Effector memory CD4-positive, alpha-beta T cell (primary cell): ENCODE measurements at places on chromosomes 5 and 9.

GRCh38 chr9:95508968-95509850 lies 7.6 kb downstream of the PTCH1 start:
- peak; percentile 46 for DNase-seq

GRCh38 chr9:113589890-113590289 lies 126.4 kb downstream of the RGS3 start:
- no peak for DNase-seq

GRCh38 chr9:114242837-114243236 lies 80.1 kb upstream of the ORM1 start:
- no peak for DNase-seq

GRCh38 chr5:77322406-77322805 lies 111.9 kb downstream of the PDE8B start:
- no peak for DNase-seq

DNA sequence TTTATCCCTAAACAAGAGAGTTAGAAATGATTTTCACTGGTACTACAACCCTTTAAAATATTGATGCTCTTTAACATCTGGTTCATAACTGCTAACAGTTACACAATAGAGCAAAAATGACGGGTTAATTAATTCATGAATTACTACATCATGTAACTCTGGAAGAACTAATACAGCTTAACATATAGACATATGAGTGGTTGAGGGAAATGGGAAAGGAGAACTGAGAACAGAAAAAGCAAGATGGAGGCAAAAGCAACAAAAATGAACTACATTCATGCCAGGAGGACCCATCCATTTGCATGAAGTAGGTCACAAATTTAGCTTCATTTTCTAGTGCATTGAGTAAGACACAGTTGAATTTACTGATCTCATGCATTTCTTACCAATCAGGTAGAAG lies 61.8 kb downstream of the C9 start:
- no peak for DNase-seq

- no peak for DNase-seq
These were observed 141.5 kb upstream of the NR4A3 start for GRCh38 chr9:99680191-99680590.

DNA sequence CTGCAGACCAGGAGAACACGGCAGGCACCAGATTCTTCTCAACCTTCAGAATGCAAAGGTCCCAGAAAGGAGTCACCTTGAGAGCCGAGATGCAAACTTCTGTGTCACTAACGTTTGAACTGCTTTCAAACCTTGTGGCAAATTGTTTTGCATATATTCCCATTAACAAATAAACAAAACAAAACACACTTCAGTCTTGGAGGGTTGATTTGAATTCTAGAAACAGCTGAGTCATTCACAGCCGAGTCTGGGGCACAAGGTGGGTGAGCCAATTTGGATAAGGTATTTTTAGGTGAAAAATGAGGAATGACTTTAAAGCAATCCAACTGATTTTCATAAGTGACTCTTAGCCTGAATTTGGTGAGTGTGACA lies 38.8 kb upstream of the ANKRD33B start:
- DNase-seq = no peak

DNA sequence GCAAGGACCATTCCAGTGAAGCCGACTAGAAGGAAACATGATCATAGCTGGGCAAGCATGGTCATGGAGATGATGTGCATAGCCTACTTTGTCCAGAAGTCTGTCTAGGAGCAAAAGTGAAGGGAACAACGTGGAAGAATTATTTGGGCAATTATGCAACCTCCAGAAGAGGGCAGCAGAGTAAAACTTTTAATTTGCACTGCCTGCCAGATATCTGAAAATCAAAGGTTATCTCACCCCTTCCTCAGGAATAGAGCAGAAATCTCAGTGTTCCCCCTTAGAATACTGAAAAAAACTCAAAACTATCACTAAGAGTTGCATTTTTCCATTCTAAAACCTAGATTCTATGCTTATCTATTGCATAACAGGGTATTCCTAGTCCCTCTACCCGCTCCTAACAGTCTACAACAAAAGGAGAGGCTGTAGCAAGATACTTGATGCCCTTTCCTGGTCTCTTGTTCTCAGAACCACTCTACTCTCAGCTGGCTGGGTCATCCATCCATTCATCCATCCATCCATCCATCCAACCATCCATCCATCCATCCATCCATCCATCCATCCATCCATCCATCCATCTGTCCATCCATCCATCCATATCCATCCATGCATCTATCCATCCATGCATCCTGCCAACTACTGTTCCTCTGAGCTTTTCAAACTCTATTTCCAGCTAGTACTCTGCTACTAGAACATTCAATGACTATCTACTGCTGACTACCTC lies 8.4 kb upstream of the SETD9 start:
- DNase-seq = no peak

DNA sequence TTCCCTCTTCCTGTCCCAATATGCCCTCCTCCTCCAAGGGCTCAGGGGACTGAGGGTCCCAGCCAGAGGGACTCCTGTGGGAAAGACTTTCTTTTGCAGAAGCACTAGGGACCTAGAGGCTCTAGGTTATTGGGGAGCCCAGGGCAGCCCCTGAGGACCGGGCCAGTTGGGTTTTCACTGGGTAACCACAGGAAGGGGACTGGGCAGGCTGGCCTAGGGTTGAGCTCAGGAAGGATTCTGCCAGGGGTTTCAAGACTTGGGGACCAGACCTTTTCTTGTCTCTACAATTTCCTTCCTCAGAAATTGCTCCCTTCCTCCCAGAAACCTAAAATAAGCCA lies 24.4 kb upstream of the HMCN2 start:
- DNase-seq = no peak

DNA sequence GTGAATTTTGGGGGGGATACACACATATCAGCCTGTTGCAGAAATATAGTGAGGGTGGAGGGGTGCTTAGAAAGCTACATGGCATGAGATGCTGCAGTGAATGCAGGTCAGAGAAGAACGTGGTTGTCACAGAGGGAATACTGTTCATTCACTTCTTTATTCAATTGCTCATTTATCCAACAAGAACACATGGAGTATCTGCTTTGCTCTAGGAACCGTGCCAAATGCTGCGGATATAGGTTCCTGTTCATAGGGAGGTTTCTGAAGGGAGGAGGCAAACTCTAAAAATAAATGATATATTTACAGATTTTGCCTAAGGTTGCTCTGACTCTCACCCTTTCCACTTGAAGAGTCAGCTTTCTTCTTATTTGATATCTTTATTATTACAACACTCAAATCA lies 444.3 kb upstream of the CLINT1 start:
- no peak for DNase-seq

- DNase-seq = no peak
These were observed 469.2 kb upstream of the ZNF608 start for GRCh38 chr5:125215593-125215992.

DNA sequence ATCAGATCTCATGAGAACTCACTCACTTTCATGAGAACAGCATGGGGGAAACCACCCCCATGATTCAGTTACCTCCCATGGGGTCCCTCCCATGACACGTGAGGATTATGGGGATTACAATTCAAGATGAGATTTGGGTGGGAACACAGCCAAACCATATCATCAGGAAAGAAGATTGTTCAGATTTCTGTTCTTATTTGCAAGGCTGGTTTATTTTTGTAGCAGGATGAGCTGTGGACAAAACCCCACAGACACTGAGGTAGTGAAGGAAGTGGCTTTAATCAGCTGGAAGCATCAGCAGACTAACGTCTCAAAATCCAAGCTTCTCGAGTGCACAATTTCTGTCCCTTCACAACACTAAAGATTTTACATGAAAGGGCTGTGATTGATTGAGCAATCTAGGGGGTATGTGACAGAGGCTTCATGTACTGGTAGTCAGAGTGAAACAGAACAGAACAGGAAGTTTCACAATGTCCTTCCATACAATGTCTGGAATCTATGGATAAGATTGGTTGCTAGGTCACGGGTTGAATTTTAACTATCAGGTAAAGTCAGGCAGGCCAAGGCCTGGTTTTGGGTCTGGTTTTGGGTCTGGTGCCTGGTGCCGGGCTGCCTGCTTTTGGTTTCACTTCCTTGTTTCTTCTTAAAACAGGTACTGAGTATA lies 91.3 kb upstream of the ZNF366 start:
- DNase-seq = no peak

GRCh38 chr9:129282731-129283211 lies 104.7 kb upstream of the IER5L start:
- DNase-seq = no peak

GRCh38 chr5:21646469-21646868 lies 1206.7 kb downstream of the CDH12 start:
- DNase-seq = no peak

DNA sequence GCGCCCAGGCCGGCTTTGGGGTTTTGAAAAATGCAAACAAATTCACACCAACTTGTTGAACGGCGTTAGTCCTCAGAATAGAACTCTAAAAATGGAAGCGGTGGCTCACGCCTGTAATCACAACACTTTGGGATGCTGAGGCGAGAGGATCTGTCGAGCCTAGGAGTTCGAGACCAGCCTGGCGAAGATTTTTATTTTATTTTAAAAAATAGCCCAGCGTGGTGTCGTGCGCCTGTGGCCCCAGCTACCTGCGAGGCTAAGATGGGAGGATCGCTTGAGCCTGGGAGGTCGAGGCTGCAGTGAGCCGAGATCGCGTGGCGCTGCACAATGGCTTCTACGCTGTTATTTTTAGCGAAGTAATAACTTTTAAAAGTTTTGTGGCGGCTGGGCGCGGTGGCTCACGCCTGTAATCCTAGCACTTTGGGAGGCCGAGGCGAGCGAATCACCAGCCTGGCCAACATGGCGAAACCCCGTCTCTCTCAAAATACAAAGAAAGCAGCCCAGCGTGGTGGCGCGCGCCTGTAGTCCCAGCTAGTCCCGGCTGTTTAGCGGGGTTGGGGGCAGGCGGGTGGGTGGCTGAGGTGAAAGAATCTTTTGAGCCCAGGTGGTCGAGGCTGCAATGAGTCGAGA lies 694 bp upstream of the PLIN2 start:
- DNase-seq = peak; percentile 8

GRCh38 chr9:112299514-112299913 lies 33.9 kb downstream of the PTBP3 start:
- no peak for DNase-seq

- no peak for DNase-seq
These were observed 246.4 kb downstream of the PJA2 start for GRCh38 chr5:109163336-109163735.

GRCh38 chr5:42813533-42813932 lies 1.8 kb upstream of the SELENOP start:
- DNase-seq = no peak

DNA sequence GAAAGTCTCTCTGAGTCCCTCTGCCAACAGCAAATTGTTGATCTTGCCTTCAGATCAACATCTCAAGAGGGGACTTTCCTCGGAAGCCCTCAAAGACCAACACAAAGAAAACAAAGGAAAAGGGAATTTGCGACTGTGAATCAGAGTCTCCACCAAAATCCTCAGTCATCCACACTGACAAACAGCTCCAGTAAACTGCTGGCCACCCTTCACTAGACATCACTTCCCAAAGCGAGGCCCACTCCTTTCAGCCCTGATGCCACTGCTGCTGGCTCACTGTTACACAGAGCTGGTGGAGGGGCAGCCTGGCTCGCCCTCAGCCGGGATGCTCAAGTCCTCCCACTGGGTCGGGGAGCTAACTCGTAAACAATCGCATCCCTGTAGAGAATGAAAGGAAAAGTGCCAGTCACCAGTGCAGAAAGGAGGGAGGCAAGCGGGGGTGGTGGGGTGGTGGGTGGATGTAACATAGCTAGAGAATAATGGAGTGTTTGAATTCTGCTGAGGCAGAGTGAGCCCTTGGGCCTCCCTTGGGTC lies 1.3 kb downstream of the FGF1 start:
- no peak for DNase-seq

DNA sequence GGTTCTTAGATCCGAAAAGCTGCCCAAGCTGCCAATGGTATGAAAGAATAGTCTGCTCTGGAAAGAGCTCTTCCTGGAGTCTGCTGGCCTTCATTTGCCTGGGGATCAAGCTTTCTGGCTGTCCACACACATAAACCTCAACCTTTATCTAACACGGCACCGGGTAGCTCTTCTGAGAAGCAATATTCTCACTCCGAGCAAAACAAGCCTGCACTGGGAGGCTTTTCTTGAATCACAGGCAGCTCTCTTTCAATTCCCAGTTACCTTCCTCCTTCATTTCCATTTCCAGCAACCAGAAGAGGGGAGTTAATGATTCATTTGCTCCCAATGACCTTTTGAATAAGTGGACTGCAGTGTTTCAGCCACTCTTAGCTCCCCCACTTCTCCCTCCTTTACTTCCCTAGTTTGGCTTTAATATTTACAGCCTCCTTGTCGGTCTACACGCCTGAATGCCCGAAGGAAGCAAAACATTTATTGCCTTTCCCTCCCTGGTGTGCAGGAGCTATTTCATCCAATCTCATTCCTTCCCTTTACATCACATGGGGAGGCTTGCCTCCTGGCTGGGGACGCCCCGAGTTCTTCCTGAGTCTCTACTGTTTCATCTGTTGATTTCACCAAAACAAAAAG lies 187.1 kb downstream of the ARHGEF28 start:
- no peak for DNase-seq

- DNase-seq = no peak
These were observed 188.5 kb downstream of the DAB2IP start for GRCh38 chr9:121839726-121840500.

DNA sequence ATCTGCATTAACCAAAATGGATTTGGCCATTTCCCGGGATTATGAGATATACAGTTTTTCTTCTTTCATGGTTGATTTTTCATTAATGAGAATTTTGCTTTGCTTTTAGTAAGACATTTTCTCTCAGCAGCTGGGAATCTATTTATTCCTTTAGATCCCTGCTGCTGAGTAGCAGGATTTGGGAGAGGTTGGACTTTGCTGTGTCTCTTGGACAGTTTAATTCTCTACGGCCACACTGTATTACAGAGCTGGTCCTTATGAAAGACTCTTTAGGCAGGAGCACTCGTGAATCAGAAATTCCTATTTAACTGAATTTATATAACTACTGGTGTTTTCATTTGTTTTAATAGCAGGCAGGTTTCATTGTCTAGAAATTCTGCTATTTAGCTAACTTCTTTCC lies 1.6 kb downstream of the UNC13B start:
- DNase-seq = no peak

- no peak for DNase-seq
These were observed 17.8 kb downstream of the RGS3 start for GRCh38 chr9:113481176-113481787.

DNA sequence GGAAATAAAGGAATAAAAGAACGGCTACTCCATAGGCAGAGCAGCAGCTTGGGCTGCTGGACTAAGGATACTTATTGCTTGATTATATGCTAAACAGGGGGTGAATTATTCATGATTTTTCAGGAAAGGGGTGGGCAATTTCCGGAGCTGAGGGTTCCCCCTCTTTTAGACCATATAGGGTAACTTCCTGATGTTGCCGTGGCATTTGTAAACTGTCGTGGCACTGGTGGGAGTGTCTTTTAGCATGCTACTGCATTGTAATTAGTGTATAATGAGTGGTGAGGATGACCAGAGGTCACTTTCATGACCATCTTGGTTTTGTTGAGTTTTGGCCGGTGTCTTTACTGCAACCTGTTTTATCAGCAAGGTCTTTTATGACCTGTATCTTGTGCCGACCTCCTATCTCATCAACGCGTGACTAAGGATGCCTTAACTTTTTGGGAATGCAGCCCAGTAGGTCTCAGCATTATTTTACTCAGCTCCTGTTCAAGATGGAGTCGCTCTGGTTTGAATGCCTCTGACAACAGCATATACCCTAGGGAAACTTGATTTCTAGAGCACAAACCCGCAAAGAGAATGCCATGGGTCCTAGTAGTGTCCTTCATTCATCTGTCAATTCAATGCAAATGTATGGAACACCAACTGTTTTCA lies 47.8 kb upstream of the PWWP2A start:
- DNase-seq = no peak
